T47D (cell line): ENCODE measurements at places on chromosomes 2 and 18.

- peak; percentile 9 for DNase-seq
Measured at GRCh38 chr2:65922794-65923193, 490.4 kb upstream of the SPRED2 start.

DNA sequence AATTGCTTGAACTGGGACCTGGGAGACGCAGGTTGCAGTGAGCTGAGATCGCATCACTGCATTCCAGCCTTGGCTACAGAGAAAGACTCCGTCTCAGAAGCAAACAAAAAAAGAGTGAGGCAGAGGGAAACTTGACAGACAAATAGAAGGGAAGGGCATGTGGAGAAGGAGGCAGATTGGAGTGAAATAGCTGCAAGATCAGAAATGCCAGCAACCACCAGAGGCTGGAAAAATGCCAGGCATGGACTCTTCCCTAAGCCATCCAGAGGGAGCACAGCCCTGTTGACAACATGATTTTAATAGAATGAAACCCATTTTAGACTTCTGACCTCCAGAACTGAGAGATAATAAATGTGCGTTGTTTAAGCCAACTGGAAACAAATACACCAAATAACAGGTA is 447.2 kb upstream of the SPHKAP start:
- no peak for DNase-seq

DNA sequence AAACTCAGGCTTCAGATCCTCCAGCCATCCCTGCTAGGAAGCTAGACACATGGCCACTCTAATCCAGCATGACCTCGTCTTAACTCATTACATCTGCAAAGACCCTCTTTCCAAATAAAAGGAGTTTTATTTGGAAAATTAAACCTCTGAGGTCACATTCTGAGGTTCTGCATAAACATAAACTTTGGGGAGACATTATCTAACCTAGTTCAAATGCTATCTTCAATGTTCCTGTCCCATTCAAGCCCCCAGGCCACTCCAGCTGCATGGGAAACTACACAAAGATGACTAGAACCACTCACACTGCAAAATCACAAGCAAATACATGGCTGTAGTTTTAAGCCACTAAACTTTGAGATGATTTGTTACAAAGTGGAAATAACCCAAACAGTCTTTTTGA is 99.0 kb upstream of the RNF152 start:
- no peak for DNase-seq

GRCh38 chr2:226797289-226797988 is 2.2 kb downstream of the IRS1 start:
- DNase-seq, result peak; percentile 35

DNA sequence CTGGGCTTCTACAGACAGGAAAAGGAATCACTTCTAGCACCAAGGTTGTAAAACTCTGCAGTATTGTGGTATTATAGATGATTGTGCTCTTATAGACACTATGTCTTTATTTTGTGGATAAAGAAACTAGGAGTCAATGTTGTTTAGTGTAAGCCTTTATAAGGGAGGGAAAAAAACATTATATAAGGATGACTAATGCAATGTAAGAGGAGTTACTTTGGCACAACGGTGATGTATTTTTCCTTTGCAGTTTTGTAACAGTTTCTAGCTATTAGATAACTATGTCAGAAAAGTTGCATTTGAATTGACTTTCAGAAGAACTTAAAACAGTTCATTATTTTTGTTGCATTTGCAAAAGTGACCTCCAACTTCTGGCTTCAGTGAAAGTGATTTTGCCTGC is 545.4 kb downstream of the CCDC85A start:
- DNase-seq, result no peak

DNA sequence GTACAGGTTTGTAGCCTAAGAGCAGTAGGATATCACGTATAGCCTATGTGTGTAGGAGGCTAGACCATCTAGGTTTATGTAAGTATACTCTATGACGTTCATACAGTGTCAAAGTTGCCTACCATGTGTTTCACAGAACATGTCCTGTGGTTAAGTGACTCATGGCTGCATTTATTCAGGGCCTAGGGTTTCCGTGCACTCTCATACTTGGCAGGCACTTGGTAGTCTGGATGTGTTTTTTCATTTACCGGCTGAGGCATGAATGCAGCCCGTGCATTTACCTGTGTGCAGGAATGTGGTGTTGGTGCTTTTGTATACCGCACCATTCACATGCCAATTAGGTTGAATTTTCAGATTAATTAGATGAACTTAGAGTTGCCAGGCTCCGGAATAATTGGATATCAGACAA is 43.4 kb downstream of the MYL12B start:
- DNase-seq, result no peak
